ENCODE measurements at places on chromosomes 1 and 21.

- DNase-seq, result no peak
These were observed 36.9 kb downstream of the UMODL1 start for GRCh38 chr21:42107881-42108553.

GRCh38 chr1:231322880-231323530, 14.6 kb downstream of the EXOC8 start:
- DNase-seq, result no peak

DNA sequence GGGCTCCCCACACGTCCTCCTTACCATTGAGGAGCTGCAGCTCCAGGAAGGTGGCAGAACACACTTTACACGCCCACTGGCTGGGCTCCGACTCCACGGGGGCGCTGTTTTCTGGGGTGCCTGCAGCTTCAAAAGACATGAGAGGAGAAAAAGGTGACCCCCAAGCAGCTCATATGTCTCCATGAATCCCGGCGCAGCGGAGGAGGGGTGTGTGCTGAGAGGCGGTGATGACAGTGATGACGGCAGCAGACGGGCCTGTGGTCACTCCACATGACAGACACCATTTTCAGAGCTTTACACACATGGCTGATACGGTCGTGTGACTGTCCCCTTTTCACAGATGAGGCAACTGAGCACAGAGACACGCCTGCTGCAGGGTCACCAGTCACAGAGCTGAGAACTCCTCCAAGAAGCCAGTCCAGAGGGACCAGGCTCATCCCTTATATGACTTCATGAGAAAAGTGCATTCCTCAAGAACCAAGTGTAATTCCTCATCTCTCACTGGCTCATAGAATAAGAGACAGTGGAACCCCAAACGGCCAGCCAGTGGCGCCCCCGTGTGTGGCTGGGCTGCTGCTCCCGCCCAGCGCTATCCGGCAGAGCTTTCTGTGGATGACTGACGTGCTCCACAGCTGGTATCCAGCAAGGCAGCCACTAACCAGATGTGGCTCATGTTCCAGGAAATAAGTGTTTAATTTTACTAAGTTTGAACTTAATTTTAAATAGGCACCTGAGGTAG, 31.9 kb downstream of the PRDM15 start:
- DNase-seq, result no peak

- DNase-seq, result no peak
These were observed 29.4 kb downstream of the TMPRSS2 start for GRCh38 chr21:41478319-41479177.

DNA sequence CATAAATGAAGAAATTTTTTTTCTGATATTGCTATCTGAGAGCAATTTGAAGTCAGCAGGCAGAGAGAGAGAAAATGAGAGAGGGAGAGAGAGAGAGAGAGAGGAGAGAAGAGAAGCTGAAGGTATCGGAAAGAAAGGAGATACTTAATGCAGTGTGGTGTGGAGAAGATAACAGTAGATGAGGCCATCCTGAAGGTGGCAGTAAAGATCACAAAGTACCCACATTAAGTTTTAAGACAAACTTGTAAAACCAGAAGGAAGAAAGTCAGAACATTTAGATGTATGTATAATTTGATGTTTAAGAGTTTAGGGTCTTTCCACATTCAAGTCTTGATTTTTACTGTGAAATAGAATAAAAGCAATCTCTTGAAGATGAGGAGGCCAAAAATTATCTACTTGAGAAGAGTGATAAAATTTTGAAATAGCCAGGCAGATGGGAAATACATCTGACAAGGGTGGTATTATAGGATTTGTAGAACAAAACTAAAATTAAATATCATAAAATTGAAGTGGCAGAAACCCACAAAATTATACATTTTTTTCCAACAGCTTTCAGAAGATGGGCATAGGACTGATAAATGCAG, 1753.4 kb downstream of the MRPL39 start:
- DNase-seq, result no peak

- DNase-seq, result no peak
These were observed 227.7 kb downstream of the SMYD3 start for GRCh38 chr1:246279402-246279801.

DNA sequence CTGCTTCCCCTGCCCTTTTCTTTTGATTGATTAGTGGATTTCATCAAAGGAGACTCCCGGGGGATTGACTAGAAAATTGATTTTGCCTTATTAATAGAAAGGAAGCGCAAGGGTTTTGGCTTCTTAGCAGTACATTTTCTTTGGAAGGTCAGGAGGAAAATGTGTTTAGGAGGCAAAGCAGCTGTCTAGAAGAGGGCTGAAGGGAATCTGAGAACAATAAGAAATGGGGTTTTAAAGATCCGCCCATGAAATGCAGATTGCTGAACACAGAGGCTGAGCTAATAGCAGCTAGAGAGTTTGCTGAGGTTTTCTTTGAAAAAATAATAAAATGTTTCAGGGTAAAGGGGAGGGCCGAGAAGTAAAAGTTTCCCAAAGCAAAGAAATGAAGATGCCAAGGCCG, 4.9 kb downstream of the SERTAD4 start:
- DNase-seq, result no peak

- DNase-seq, result no peak
These were observed 810 bp downstream of the SLC19A1 start for GRCh38 chr21:45541221-45542039.

GRCh38 chr1:62613325-62613727, 16.0 kb downstream of the ANGPTL3 start:
- no peak for DNase-seq

- DNase-seq, result no peak
These were observed 20.4 kb upstream of the SLC2A1 start for GRCh38 chr1:42979036-42979430.

GRCh38 chr1:155083865-155084721, 5.5 kb downstream of the EFNA3 start:
- no peak for DNase-seq

GRCh38 chr1:223482766-223483165, 89.6 kb downstream of the CCDC185 start:
- DNase-seq, result no peak

GRCh38 chr1:31633117-31633516, 11.6 kb downstream of the PEF1 start:
- no peak for DNase-seq

- DNase-seq, result no peak
These were observed 83.5 kb downstream of the ATP5PO start for GRCh38 chr21:33831962-33832659.

Measured in HS-27A (cell line).